Ecto neural progenitor cell (in vitro differentiated cells): ENCODE measurements at places on chromosomes 7 and 10.

DNA sequence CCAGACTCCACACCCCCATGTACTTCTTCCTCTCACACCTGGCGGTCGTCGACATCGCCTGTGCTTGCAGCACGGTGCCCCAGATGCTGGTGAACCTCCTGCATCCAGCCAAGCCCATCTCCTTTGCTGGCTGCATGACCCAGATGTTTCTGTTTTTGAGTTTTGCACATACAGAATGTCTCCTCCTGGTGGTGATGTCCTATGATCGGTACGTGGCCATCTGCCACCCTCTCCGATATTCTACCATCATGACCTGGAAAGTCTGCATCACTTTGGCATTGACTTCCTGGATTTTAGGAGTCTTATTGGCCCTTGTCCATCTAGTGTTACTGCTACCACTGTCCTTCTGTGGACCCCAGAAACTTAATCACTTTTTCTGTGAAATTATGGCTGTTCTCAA lies 4.8 kb downstream of the OR2A25 start:
- DNase-seq = no peak

- no peak for DNase-seq
Measured at GRCh38 chr10:70509757-70510147, 31.2 kb downstream of the PALD1 start.

DNA sequence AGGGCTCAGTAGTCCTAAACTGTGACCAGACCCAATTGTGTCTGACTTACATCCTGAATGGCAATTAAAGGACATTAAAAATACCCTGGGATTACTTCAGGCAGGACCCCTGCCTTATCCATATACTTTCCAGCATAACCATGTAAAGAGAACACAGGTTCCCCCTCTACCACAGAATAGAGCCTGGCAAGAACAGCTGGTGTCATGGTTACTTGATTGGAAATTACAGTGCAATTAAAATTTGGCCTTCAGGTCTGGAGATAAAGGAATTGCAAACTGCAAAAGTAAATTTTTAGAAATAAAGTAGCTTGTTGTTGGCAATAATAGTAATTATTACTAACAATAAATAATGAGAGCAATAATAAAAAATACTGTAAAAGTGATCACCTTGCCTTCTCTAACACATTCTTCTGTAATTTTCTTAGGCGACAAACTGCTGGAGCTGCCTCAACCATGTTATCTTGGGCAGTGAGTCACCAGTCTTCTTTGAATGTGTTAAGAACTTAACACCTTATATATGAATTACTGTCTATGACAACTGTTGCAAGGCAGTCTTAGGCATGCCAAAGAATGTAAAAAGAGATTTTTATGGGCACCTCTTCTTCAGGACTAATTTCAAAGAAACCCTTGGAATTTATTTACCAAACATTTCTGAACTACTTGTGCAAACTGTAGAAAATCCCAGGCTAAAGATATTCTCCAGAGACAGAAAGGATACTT lies 53.7 kb downstream of the HIBADH start:
- no peak for DNase-seq

- no peak for DNase-seq
Measured at GRCh38 chr7:142745091-142745635, 4.1 kb upstream of the PRSS1 start.

GRCh38 chr7:92827464-92828120 lies 8.8 kb downstream of the CDK6 start:
- DNase-seq = no peak

DNA sequence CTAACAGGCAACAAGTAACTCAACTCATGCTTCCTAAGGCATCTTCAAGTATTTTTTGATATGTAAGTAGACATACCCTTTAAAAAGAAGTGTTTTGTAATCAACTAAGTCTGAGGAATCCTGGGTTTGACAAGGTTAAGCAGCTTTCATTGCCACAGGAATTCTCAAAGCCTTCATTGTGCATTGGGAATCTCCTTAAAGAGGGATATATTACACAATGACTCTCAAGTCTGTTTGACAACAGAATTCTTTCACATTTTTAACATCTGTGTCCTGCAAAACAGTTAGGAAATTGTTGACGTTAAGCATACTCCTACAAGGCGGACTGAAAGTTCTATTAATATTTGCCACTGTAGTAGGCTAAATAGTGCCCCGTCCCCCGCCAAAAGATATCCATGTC lies 71.4 kb downstream of the SGMS1 start:
- DNase-seq = no peak

DNA sequence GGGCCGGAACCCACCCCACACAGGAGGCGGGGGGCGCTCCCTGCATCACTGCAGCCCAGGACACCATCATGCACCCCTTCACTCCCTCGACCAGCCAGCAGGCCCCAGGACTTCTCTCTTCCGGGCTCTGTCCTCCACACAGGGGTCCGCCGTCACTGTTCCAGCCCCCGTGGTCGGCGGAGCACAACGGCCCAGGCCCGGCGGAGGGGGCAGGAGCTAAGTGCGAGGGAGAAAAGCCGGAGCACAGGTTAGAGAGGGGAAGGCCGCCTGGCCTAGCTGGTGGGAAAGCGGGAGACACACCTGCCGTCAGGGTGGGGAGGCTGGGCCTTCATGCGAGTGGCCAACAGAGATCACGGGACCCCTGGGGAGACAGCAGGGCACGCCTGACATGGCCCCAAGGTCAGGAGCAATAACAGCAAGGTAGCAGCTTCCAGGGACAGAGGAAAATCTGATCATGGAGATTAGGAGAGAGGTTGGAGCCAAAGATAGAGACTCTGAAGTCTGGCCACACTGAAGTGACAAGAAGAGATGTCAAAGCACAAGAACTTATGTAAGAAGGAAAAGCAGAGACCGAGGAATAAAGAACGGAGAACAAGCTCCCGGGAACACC lies 151.1 kb downstream of the MAD1L1 start:
- no peak for DNase-seq

DNA sequence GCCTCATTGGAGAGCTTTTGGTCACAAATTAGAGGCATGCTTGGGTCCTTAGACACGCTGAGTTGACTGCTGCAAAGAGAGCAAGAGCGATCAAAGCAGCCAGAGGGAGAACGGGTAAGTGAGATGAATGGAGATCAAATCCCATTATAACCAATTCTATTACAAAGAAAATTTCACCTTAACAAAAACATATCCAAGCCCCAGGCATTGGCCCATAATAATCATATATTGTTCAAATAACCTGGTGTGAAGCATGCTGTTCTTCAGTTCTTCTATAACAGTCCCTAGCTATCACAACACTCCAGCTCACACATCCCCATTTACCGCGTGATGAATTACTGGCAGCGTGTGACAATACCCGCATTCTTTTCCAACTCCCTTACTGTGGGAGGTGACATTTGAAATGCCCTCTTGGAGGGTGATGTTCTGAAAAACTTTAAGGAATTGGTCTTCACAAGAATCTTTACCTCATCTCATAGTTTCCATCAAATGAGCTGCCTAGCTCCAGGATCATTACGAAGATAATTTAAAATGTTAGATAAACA lies 156.1 kb upstream of the PLXNA4 start:
- no peak for DNase-seq

- DNase-seq = no peak
Measured at GRCh38 chr7:22771872-22772228, 44.9 kb downstream of the IL6 start.

- DNase-seq = peak; percentile 39
Measured at GRCh38 chr7:50513166-50513871, 51.9 kb downstream of the DDC start.

DNA sequence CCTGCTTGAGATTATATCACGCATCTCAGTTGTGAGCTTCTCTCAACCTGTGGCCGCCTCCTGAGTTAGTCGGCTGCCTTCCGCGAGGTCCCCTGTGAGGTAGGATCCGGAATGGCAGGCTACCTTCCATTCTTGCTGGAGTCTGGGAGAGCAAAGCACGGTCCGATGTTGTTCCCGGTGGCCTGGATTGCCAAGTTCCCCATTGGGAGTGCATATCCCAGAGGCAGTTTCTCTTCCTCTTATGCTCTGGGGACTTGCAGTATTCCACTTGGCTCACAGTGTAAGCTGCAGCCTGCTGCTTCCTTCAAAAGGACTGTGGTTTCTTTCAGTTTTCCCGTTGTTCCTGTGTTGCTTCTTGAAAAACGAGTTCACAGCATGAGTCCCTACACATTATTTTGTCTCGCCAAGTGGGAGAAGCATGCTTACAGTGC lies 225.4 kb upstream of the ZWINT start:
- DNase-seq = peak; percentile 53

- DNase-seq = no peak
Measured at GRCh38 chr7:47537716-47538675, 43.9 kb downstream of the TNS3 start.

DNA sequence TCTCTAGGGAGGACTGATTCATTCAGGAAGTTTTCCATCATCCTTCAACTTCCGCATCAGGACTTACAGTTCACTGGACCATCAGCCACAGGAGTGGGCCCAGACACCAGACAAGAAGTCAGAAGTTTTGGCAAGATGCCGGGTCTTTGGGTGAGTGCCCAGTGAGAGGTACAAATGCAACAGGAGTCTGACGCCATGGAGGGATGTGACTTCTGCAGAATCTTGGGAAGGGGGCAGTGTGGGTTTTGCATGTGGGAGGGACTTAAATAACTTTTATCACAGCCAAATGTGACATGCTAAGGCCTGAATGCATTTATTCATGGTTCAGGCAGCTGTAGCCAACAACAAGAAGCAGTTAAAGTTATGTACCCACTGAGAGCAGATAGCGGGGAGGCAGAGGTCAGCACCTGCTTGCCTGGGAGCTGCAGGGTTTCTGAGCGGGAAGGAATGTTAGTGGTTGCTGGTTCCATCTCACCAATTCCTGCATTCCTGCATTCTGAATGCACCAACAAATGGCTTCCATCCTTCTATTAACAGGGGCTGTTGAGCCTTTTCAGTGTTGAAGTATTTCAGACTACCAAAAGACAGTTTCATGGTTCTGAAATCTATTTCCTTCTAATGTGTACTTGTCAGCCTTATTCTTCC lies 375.2 kb downstream of the PAXIP1 start:
- no peak for DNase-seq

- DNase-seq = peak; percentile 54
Measured at GRCh38 chr10:117537904-117538524, 4.5 kb upstream of the EMX2 start.

- DNase-seq = no peak
Measured at GRCh38 chr7:26458466-26459145, 166.9 kb downstream of the SNX10 start.

- DNase-seq = no peak
Measured at GRCh38 chr7:106369352-106369751, 84.6 kb upstream of the NAMPT start.
